ENCODE measurements at places on chromosomes 2 and 18.
A peak's percentile ranks its signal among the peaks of the same experiment; 100 is the strongest.

- no peak for DNase-seq
These were observed 25.4 kb upstream of the PID1 start for GRCh38 chr2:229296536-229296935.

GRCh38 chr2:58182527-58182926 lies 58.6 kb downstream of the FANCL start:
- no peak for DNase-seq

DNA sequence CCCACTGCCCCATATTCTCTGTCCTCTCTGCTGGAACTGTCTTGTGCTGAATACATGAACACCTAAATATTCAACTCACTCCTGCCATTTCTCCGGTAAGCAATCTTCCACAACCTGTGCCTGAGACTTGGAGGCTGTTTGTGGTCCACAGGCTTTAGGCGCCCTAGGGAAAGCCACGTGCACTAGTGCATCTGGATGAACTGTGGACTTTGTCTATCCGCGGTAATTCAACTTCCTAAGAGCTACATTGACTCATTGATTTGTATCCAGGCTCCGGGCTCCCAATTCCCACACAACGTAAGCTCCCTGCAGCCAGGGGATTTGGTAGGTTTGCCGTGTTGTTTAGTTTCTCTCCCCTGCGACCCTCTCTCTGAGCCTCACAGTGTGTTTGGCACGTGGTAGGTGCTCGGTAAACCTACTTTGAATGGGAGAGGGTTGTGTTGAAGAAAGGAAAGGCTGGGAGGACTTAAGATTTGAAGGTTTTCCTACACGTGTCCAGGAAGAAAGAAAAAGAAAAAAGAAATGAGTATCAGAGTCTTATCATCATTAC lies 718.2 kb downstream of the DPP10 start:
- DNase-seq, result no peak

DNA sequence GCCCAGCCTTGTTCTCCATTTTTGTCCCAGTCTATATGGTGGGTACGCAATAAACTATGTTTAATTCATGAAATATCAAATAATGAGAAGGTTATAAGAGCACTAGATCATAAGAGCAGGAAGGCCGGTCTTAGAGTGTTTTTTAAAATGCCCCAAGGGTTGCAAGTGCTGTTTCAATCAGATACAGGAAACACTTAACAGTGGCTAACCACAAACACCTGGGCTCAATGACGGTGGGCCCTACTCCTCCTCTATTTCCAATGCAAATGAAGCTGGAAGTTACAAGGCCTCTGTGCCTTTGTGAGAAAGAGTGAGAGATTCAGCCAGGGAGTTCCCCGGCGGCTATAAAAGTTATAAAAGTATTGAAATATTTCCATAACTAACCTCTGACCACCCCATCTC lies 18.9 kb upstream of the WDR33 start:
- peak; percentile 67 for DNase-seq

DNA sequence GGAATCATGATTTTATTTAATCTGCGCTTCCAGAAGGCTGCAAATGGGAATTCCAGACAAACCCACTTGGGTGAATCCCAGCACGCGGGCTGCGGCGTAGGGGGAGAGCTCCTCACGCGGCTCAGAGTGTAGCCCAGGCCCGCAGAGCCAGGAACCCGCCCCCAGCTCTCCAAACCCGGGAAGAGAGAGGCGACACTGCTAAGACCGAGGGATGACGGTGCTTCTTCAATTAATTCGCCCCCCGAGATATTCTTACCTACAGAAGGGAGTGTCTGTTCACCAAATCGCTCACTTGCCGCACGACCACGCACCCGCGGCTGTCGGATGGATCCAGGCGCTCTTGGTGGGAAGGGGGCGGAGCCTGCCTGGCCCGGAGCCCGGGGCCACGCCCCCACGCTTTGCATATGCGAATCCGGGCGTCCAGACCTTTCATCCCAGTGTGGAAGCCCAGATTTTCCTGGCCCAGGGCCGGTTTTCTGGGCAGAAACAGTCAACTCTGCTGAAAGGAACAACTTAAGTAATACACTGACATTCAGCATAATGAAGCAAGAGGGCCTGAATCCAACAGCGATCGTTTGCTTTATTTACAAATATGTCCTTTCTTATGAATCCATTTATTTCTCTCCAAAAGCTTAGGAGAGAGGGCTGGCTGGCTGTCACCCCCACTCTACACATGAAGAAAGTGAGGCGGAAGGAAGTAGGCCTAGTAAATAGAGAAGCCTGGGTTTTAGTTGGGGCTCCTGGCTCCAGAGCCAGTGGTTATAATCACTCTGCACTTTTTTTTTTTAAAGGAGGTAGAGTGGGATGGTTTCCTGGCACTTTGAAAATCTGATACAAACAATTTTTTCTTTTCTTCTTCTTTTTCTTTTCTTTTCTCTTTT lies at the start of gene SLC19A3:
Gene SLC19A3 (minus strand): TSS at position 342 of the 881 bp plus-strand sequence. CDS start 15,710 bp downstream, outside the sequence.
- peak; percentile 32 for DNase-seq

DNA sequence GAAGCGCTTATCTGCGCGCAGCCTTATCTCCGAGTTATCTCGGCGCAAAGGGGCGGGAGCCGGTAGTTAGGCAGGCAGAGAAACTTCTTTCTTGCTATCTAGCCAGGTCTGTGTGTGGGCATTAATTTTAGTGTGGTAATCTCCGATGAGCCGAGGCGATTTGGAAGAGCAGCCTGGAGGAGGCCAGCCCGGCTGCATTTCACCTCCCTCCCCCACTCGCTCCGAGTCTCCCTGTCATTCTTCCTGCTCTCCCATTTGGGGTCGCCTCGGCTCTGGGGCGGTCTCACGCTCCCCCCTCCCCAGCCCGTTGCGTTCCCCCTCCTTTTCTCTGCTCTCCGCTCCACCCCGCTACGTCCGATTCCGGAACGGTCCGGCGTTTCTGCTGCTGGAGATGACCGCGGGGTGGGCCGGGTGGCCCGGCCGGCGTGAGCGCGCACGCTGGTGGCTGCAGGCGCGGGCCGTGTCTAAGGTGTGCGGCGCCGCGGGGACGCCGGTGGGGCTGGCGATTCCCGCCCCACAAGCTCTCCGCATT lies 566 bp downstream of the GATA6 start:
- no peak for DNase-seq

GRCh38 chr2:99377879-99378278 lies 40.7 kb downstream of the EIF5B start:
- DNase-seq, result no peak

- no peak for DNase-seq
These were observed 55.1 kb downstream of the COL4A3 start for GRCh38 chr2:227219312-227220105.

DNA sequence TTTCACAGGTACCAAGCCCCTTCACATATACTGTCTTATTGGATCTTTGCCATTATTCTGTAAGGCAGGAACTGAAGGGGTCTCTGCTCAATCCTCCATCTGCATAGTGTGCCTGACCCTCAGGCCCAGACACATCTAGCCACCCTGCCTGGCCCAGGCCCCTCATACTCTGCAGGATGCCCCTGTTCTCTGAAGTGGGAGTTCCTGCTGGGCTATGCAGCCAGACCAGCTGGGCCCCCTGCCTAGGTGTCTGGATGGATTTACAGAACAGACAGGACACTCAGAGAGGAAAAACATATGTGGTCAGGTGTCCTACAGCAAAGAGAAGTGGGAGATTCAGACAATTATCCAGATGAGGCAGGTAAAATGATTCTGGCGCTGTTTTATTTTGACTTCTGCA lies 42.0 kb downstream of the SLC4A5 start:
- no peak for DNase-seq

DNA sequence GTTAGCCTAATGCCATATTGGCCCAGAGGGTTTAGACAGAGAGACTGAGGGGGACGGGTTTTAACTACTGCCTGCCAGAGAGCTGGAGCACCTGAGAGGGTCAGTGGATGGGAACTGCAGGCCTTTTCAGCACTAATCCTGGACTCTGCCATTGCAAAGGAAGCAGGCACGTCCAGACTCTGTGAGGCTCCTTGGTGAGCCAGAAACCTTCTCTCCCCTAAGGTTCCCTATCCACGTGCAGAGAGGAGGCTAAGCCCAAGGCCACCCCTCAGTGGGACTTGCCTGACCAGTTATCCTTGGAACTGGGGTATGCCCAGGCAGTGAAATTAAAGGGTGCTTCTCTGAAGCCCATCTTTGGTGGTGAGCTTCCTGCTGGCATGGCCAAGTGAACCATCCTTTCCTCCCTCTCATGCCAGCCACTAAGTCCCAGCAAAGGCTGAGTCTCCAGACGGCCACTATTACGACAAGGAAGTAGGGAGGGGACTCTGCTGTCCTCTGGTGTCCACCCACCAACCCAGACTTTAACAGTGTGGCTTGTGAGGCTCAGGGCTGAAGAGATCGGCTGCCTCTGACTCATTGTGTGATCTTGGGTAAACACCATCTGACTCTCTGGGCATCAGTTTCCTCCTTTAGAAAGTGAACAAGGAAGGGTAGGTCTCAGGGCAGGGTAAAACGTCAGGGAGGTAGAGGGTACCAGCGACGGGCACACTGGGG lies 3.9 kb upstream of the MLPH start:
- no peak for DNase-seq

- DNase-seq, result no peak
These were observed 41.9 kb upstream of the ASB18 start for GRCh38 chr2:236305964-236306605.

- DNase-seq, result no peak
These were observed 628.3 kb downstream of the NUP35 start for GRCh38 chr2:183752571-183752970.

DNA sequence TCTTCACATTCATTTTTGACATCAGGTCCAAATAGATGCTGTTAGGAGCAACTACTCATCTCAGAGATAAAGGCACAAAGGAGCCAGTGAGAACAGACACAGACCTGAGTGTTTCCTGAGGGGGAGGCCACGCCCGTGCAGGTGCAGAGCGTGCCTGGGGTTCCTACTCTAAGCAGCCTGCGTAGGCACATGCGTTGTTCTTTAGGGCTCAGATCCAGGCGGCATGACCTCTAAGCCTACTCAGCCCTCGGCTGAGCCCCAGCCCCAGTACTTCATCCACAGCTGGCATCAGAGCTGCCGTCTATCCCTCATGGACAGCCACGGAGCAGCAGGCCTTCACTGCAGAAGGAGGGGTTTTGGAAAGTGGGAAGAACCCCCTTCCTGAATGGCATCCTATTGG lies 54.9 kb upstream of the PXDN start:
- DNase-seq, result no peak

DNA sequence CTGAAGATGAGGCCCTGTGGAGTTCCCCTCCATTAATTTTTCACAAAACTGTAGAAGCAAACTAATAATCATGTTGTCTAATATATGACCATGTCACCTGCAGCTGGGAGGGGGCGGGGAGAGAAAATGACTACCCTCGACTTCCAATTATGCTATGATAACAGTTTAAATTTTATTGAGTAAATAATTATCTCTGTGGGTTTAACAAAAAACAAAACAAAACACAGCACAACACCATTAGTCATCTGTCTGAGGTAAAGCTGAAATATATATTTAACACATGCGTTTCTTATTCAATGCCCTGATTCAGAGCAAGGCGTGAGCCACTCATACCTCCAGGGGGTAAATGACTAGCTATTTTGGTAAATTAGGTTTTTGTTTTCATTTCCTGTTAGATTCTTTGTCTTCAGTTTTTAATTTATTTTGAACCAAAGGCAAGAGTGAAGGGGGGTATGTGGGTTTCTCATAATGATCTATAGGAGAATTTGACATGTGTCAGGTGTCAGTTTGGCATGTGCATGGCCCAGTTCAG lies 77.4 kb upstream of the ZCCHC2 start:
- no peak for DNase-seq

- DNase-seq, result no peak
These were observed 9.7 kb downstream of the ECEL1 start for GRCh38 chr2:232477751-232478510.

DNA sequence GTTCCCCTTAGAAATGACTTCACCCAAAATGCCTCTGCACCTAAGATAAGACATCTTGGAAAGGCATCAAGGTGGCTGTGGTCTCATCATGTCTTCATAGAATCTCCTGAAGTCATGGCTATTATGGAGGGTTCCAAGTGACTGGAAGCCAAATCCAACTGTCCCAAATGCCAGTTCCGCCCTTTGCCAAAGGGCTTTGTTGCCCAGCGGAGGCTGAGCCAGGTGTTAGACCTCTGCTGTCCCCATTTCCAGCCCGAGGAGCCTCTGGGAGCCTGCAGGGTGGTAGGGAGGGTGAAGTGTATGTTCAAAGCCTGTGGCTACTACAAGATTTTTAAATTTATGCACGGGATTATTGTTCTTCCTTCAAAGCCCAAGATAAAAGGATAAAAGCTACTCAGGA lies 25.7 kb downstream of the RHOB start:
- DNase-seq, result no peak

- no peak for DNase-seq
These were observed 13.6 kb downstream of the TLK1 start for GRCh38 chr2:171147081-171147480.

- DNase-seq, result no peak
These were observed 27.0 kb downstream of the FOSL2 start for GRCh38 chr2:28419443-28420270.

GRCh38 chr2:127256381-127256780 lies 36.3 kb upstream of the CYP27C1 start:
- DNase-seq, result no peak

DNA sequence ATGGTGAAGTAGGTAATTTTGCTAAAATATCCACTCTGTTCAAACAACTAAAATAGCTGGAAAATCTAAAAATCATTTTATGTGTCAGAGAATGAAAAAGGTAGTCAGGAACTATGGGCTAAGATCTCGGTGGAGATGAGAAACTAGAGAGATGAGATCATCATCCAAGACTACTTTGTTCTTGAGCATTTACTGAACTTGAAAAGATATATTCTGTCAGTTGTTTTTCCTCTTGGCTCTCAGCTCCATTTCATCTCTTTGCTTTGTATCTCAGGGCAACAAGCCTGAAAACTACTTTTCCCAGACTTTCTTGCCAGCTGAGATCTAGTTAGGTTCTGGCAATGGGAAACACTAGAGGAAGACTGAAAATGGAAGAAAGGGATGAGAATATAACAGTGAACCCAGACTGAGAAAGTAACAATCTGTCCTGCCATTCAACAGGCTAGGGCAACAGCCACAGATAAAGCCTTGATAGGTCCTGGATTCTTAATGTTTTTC lies 346.2 kb upstream of the MEX3C start:
- no peak for DNase-seq

GRCh38 chr2:105782123-105782522 lies 37.4 kb downstream of the NCK2 start:
- DNase-seq, result peak; percentile 25

- DNase-seq, result no peak
These were observed 25.8 kb downstream of the FEZ2 start for GRCh38 chr2:36572054-36572718.

DNA sequence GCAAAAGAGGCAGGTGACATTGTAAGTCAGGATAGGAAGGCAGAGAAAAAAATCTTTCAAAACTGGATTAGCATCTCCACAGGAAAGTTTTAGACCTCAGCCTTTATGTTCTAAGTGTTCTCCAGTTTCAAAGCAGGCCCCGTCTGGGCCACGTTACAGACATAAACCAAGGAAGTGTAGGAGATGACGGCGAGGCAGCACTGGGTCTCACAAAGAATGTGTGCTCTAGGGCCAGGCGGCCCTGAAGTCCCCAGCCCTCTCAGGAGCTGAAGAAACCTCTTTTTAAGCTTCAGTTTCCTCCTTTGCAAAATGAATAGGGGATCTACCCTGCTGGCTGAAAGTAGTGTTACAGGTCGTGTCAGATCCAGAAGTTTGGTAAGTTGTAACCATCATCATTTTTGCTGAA lies 81.7 kb downstream of the SPRED2 start:
- DNase-seq, result no peak

All from stimulated activated CD8-positive, alpha-beta memory T cell treated with anti-CD3 and anti-CD28 coated beads, Interleukin-4, amount 100 ng/mL, for 48 hours (primary cell).